ENCODE measurements at places on chromosomes 3 and 15.

GRCh38 chr3:58414538-58415197 lies 19.0 kb downstream of the PDHB start:
- peak; percentile 29 for DNase-seq

DNA sequence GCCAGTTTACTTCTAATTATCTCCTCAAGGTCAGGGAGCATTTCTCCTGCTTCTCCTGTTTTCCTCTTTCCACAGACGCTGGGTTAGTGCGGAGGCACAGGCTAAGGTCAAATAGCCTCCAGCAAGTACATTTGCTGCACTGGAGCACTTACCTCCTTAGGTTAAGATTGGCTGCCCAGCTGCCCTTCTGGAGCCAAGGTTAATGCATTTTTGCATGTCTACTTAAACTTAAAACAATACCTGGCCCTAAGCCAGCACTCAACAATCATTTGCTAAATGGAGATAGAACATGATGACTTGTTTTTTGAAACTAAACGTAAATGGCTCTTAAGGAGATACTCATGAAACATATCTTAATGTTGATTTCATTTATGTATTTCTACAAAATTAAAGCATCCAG lies 83.5 kb downstream of the SSR3 start:
- DNase-seq = no peak

DNA sequence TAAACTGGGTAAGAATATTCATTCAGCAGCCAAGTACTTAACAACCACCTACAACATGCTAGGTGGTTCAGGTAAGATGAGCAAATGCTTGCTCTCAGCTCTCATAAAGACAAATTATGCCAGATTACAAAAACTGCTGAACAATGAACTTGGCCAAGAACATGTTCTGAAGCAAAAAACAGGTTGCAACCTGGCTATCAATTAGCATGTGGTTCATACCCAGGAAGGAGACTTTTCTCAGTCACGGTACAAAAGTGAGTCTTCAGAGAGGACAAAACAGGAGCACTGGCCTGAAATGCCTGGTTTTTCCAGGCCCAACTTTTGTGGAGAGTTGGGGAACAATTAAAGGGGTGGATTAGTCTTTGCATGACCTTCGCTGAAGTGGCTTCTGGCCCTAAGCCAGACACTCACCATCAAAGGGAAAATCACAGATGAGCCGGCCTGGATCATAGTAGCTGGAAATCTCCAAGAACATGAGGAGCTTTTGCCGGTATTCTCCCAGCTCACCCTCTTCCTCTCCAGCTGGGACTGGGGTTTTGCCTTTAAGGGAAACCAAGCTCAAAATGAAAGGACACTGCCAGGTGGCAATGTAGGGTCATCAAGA lies 7.6 kb upstream of the PLA2G4F start:
- no peak for DNase-seq

DNA sequence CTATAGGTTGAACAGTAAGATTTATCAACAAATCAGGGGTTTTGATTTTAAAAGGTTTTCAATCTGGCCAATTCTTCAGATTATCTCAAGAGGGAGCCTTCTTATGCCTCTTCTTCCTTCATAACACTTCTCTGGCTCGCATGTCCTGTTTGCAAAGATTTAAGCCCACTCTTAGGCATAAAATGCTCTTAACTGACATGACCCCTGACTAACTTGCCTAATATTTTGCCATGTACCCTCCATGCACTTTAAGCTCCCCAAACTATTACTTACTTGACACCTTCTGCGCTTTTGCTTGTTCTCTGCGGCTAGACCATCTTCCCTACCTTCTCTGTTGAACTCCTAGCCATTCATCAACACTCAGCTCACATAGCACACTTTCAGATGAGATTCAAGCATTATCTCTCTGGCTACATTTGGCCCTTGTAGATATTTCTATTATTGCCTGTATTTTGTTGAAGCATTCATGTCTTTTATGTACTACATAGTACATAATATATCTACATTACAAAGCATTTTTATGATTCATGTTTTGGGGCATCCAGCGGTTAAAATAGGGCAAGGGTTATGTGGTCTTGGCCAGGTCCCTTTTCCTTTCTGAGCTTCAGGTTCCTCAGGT lies 1.0 kb upstream of the ARIH1 start:
- no peak for DNase-seq

DNA sequence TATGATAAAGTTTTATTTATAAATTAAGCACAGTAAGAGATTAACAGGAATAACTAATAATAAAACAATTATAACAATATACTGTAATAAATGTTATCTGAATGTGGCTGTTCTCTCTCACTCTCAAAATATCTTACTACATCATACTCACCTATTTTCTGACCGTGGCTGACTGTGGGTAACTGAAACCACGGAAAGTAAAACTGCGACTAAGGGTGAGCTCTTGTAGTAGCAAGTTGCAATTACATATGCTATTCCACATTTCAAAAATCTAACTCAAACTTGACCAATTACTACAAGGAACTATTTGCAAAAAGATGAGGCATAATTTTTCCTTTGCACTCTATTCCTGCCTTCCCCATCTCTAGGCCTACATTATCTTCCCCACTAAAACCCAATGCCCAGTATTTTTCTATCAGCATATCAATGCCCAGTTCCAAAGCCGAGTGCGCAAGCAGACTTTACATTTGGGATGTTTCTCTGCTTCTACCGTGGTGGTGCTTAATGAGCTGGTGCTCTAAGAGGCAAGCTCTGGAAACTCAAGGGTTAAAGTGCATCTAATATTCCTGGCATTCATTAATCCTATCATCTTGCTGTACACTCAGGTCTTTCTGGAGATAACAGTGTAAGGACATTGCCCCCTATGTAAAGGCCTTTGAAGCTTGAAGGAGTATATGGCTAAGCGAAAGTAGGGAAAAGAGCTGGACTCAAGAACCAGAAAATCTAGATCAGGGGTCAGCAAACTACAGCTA lies 6.7 kb downstream of the PCYT1A start:
- DNase-seq = no peak

GRCh38 chr3:168094877-168095610 lies 680 bp downstream of the GOLIM4 start:
- DNase-seq = peak; percentile 11

GRCh38 chr3:105014631-105015030 lies 352.1 kb upstream of the ALCAM start:
- DNase-seq = no peak

GRCh38 chr3:105366326-105367062 lies at the start of gene ALCAM:
ALCAM (plus strand) TSS chr3:105366909.
- peak; percentile 80 for DNase-seq

GRCh38 chr3:10942690-10943205 lies 49.8 kb upstream of the SLC6A1 start:
- no peak for DNase-seq

All from activated naive CD4-positive, alpha-beta T cell treated with anti-CD3 and anti-CD28 coated beads, Interleukin-2, amount 50 U/mL, for 16 hours (primary cell).